ENCODE measurements at places on chromosomes 3 and 15. TPM values are rescaled to one million over a fixed set of nuclear protein-coding genes. Genes with fewer than 3 reads are reported as not detected.

DNA sequence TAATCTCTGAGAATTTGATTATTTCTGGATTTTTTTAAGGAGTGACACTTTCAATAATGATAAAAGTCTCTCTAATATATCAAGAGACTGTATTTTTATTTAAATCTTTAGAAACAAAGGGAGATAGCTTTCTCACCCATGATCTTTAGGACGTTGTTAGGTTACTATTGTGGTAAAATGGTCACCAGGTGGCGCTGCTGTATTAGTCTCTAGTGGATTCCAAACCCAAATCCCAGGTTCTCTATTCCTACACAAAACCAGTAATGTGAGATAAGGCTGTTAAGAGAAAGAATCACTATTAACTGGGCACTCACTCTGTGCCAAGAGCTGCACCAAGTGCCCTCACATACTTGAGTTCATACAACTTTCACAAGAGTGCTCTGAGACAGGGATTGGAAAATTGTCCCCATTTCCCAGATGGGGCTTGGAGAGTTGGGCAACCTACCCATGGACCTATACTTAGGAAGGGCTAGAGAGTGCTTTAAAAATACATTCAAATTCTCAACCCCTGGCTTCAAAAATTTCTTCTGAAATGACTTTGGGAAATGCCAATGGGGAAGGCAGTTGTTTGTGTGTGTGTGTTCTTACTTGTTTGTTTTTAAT lies 593.4 kb upstream of the TGFBR2 start:
- DNase-seq: peak; percentile 58

Gene SH3GL3
- 1.4 TPM for total RNA-seq

DNA sequence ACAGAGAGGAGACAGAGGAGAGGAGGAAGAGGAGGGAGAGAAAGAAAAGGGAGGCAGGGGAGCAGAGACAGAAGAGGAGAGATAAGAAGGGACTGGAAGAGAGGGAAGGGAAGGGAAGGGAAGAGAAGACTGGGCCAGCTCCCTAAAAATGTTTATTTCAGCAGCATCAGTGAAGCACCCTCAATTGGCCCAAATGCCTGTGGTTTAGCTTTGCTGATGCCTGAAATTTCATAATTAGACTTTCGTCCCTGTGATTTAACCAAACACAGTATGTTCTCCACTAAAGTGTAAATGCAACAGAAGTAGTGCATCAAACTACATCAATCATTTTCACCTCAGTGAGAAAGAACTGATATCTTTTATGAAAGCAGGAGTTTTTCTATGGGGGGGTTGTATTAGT lies 55.9 kb downstream of the NOX5 start:
- DNase-seq: no peak

DNA sequence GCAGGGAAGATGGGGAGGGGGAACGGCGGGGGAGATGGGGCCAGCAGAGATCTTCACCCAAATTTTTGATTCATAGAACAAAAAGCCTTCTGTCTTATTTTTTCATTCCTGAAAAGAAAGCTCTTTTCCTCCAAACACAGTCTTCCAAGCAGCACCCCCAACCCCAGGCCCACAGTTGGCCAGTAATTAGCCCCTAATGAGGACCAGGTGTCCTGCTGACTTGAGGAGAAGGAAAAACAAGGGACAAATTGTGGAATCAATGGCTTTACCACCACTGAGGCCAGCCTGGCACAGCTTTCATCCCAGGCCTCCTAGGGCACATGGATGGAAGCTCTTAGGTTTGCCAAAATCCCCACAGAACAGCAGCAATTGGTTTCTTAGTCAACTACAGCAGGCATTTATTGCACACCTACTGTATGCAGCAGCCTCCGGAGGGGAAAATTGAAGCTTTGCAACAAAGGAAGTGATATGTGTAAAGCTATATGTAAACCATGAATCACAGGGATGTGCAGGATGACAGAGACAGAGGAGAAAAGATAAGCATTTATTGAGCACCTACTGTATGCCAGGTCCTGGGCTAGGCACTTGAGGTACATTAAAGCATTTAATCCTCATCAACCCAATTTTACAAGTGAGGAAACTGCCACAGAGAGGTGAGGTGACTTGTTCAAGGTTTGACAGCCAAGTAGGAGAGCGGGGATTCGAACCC lies 199.5 kb downstream of the TBC1D2B start:
- DNase-seq: no peak

All from Daoy (cell line).